Neural progenitor cell (in vitro differentiated cells): ENCODE measurements at places on chromosomes 3 and 15.

DNA sequence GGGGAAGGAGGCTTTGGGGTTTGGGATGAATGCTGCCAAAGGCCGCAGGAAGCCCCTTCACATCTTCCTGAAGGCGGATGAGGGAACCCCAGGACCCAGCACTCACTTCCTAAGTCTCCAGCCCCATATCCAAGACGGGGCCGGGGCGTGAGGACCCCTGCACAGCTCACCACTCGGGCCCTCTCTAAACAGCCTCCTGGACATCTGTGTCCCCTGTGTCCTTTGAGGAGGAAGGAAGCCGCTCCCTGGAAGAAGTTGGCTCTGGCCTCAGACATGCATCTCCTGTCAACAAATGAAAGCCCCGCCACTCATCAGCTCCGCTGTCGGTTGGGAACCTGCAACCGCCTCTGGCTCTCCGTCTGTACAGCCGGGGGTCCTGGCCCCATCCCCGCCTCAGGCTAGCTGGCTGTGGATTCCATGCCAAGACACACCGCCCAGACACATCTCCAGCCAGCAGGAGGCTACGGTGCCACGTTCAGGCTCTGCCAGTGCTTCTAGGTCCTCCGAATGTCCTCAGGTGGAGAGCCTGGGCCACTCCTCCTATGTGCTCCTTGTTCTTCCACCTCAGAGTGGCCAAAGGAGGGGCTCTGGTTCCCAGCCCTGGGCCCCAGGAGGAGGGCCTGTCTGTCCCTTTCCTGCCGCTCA is 140.0 kb upstream of the MEF2A start:
- no peak for DNase-seq

GRCh38 chr15:98826658-98827057 is 178.3 kb downstream of the IGF1R start:
- DNase-seq: no peak

GRCh38 chr3:126348308-126348920 is 8.8 kb downstream of the KLF15 start:
- peak; percentile 37 for DNase-seq

DNA sequence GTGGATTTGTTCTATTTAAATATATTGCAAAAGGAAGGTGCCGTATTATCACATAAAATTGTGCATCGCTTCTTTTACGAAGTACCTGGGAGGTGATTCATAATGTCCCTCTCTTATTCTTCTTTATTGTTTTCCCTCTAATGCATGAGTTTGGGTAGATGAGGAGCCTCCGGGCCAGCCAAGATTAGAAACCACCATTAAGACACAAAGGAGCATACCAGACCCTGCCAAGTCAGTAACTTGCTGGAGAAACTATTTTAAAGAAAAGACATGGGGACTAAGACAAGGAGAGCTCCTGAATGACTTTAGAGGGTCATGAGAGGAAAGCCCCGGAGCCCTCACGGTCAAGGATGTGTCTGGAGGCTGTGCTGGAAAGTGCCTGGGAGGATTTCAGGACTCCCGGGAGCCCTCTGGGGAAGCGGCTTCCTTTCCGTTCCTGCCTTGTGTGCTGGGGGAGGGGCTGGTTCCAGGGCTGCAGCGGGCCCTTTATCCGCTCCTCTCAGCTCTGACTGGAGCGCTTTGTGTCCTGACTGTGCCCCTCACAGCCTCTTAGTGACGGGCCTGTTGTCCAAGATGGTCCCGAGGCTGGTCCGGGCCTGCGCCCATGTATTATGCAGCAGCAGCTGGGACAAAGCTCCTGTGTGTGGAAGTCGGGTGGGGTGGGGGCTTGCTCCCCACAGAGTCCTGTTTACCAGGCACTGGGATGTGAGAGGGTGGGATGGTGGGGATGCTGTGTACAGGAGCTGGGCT is 35.7 kb downstream of the CORO2B start:
- peak; percentile 86 for DNase-seq

DNA sequence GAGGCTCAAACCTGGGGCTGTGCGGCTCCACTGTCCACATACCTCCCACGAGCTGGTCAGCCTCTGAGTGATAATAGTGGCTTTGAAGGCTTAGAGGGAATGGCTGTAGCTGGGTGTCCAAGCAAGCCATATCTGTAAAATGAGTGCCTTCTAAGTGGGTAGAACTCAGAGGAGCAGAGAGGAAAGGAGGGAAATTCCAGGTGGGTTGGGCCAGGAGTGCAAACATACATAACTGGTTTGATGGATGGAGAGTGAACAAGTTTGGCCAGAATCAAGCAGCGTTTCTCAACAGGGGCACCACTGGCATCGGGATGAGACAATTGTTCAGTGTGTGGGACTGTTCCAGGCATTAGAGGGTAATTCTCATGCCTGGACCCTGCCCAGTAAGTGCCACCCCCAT is 91.1 kb downstream of the ASB7 start:
- DNase-seq: no peak

DNA sequence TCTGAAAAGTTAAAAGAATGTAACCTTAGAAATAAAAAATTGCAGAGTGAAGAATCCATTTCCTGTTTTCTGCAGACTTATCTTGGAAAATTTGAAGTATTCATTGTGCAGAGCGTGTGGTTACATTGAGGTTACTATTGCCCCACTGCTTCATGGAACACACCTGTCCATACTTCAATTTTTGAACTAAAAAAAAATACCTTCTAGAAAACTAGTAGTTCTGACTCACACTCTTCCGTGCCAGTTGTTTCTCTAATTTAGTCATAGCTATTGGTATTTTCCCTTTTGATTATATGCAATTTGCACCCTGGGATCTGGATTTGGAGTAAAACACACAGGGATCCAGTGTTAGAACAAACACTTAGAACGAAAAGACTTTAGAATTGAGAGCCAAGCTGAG is 111.8 kb upstream of the LYSMD4 start:
- no peak for DNase-seq
